Esophagus squamous epithelium (tissue), 5 donors: ENCODE measurements at places on chromosomes 1 and 21. TPM values are rescaled to one million over a fixed set of nuclear protein-coding genes. Genes with fewer than 3 reads are reported as not detected.

Gene CFAP74
- not detected for total RNA-seq

Gene LRRC8B
- total RNA-seq: 19.5 TPM

Gene CASZ1
- total RNA-seq: 22.1 TPM

Gene MFAP2
- 10.5 TPM for total RNA-seq

Gene BCAN
- total RNA-seq: not detected

Gene OR2T33
- total RNA-seq: not detected

Gene PTPN22
- 1.1 TPM for total RNA-seq

Gene ZNF326
- 7.9 TPM for total RNA-seq

Gene CD247
- 3.5 TPM for total RNA-seq

DNA sequence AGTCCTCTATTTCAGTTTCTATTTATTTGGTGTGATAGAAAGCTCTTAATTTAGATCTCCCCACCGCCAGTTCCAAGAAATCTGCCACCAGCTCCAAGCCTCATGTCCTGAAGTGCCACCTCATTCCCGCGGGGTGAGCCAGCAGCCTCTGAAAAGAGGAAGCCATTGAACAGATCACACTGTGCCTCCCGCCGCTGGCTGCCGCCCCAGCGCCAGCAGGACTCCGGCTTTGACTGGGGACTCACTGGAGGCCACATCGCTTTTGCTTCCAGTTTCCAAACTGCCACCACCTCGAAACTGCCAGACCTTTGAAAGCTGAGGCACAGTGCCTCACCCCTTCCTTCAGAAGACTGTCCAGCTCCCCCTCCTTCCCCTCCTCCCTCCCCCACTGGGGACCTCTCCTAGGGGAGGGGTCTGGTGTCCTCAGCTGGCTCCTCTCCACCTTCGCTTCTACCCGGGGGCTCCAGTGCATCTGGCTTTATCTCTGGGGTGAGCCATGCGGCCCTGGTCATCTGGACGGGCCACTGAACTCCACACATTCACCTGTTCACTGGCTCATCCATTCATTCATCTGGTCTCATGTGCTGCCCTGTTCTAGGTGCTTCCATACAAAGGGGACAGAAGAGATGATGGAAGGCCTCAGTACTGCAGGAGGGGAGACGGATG is 58.9 kb downstream of the VPS26C start:
- no peak for DNase-seq

DNA sequence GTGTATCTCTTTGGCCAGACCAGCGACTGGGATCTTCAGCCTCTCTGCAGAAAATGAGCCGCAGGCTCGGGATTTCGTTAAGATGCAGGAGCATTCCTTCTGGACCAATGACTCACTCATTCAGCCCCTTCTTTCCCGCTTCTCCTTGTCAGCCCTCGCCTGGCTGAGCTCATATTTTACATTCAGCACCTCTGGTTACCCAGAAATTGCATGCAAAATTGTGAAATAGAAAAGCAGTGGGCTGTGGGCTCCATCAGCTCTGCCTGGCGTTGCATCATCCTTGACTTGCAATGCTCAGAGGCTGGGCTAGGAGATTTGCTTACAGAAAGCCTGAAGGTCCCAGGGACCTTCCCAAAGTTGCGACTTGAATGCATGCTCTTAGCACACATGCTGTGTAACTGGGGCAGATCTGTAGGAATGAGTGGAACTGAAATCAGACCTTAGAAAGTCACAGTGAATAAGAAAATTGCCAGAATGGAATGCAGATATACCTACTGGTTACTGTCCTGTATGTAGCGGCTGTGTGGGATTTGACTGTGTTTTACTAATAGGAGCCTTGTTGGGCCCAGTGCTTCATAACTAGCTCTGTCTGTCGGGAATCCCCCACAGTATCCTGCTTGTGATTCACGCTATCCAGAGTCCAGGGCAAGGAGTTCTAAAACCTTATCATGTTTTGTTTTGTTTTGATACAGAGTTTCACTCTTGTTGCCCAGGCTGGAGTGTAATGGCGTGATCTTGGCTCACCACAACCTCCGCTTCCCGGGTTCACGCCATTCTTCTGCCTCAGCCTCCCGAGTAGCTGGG is 444.8 kb downstream of the KIF26B start:
- no peak for DNase-seq

DNA sequence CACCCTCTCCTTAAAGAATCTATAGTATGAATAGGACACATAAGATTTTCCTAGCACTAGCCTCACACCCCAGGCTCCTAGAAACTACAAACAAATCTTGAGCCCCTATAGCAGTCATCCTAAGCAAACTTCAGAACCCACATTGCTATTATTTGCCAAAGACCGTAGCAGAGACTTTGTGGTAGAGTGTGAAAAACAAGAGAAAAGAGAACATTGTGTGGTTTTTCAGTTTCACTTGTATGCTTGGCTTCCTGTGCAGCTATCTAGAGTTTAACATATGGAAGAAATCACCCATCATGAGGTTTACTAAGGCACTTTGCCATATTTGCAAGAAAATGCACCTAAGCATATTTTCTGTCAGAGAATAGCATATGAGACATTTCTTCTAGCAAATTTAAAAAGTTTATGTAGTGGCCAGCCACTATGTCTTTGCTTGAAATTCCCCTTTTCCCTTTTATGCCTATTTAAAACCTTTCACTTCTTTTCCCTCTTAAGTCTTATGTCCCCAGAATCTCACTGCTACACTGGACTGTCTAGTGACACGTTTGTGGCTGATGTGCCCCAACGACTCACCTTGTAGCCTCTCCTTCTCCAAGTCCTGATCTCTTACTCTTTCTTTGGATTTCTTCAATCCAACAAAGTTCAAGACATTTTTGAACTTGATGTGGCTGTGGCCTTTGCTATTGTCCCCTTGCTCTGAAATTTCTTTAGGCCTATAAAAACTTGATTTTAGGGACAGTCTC is 25.6 kb downstream of the CCDC190 start:
- DNase-seq: no peak

GRCh38 chr1:86394416-86394815 is 1.7 kb downstream of the ODF2L start:
- no peak for DNase-seq

DNA sequence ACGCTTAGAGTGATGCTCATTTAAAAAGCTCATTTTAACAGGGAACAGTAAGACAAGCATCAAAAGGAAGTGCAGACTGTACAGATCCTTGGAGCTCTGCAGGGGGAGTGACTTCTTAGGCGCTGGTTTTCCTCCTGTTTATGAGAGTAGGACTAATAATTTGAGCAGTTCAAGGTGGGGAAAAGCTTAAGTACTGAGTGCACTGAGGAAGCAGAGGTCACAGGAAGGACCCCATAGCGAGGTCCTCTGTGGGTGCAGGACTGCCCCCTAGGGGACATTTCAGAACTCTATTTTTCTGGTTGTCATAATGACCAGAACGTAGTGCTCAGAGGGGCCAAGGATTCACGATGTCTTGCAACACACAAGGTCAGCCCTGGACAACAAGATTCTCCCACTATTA is 112.1 kb downstream of the HLCS start:
- DNase-seq: no peak

DNA sequence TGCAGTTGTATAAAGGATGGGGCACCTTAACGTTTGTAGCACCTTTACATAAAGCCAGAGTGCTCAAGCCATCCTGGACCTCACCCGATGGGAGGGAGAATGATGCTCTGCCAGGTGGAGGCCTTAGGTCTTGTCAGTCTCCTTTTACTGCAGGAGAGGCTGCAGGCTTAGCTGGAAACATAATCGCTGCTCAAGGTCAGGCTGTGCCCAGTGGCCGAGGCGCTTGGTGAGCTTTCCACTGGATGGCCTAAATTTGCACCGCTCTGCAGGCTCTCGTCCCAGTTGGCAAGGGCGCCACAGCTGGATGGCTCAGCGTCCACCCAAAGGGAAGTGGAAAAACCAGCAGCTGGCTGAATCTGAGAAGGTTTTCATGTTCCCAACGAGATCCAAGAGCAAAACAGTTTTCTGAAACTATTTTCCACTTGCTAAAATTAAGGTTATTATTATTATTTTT is 438.9 kb downstream of the CAMTA1 start:
- DNase-seq: no peak

DNA sequence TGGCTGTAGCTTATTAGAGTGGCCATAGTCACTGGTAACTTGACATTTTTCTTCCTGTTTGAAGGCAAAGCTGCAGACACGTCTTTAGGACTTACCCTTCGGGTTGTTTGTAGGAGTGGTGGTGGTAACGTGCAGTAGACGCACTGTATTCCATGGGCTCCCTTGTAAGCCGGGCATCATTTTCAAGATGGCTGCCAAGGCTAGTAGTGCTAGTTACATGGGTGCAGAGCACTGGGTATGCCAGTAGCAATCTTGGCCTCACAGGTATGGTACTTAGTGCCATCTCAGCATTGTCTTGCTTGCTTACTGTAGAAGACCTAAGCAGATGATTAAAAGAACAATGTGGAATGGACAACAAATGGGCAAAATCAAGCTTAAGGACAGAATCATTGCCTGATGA is 1.9 kb downstream of the YBX1 start:
- DNase-seq: no peak

DNA sequence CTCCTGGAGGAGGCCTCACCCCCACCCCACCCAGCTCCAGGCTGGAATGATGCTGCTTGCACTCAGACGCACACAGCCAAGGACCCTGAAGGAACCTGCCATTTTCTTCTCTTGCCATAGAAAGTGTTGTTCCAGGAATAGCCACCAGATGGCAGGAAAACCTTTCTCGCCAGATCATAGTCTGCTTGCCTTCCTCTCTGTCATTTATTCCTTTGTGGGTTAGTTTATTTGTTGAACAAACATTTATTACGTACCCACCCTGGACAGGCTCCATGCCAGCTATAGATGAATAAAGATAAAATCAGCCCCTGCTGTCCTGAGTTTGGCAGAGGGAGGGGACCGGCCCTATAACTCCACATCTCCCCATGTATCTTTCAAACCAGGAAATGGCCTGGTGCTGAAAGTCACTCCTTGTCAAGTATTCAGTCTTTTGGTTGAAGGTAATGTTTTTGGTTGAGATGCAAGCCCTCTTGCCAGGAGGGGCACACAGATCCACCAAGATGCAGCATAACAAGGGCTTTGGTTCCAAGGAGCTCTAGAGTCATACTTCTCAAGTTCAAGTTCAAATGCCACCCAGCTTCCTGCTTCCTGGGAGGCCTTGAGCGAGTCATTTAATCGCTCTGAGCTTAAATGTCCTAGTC is 7.0 kb upstream of the KCNC4 start:
- no peak for DNase-seq

DNA sequence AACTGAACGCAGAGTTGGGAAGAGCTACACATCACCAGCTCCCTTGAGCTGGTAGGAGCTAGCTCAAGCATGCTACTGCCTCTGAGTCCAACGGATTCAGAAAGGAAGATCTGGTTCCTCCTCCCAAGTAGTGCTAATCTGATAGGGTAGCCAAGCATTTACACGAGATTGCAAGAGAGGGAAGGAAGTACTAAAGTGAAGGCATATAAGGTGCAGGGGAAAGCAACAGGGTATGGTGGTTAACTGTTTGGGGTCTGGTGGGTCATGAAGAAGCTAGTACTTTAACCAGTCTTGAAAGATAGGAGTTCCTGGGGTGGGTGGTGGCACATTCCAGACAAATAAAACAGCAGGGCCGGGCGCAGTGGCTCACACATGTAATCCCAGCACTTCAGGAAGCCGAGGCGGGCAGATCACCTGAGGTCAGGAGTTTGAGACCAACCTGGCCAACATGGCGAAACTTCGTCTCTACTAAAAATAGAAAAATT is 20.2 kb upstream of the ZNF436 start:
- DNase-seq: no peak

GRCh38 chr21:41135746-41136145 is 32.2 kb upstream of the BACE2 start:
- no peak for DNase-seq

GRCh38 chr1:84152649-84153056 is 8.6 kb downstream of the PRKACB start:
- DNase-seq: no peak

- DNase-seq: no peak
Observed at GRCh38 chr1:158087320-158087927, 93.3 kb upstream of the CD1D start.

- DNase-seq: no peak
Observed at GRCh38 chr21:34885626-34886239, 163.4 kb downstream of the RUNX1 start.

DNA sequence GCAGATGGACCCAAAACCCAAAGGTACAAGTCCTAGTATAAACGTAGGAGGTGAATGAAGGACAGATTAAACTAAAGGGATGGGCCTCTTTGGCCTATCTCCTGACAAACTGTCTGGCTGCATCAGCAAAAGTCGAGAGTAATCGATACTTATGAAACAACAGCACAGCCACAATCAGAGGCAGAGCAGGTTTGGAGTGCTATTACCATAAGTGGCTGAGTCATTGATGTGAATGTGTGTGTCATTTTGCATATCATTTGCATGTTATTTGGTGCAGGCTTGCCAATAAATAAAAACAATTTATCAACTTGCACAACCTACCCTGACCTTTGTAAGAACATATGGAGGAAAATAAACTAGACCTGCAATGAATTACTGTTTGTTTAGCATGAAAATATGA is 283.1 kb downstream of the NUF2 start:
- no peak for DNase-seq

- DNase-seq: no peak
Observed at GRCh38 chr1:174206148-174206836, 47.0 kb downstream of the RABGAP1L start.

- DNase-seq: no peak
Observed at GRCh38 chr1:59680044-59680443, 134.7 kb upstream of the HOOK1 start.

DNA sequence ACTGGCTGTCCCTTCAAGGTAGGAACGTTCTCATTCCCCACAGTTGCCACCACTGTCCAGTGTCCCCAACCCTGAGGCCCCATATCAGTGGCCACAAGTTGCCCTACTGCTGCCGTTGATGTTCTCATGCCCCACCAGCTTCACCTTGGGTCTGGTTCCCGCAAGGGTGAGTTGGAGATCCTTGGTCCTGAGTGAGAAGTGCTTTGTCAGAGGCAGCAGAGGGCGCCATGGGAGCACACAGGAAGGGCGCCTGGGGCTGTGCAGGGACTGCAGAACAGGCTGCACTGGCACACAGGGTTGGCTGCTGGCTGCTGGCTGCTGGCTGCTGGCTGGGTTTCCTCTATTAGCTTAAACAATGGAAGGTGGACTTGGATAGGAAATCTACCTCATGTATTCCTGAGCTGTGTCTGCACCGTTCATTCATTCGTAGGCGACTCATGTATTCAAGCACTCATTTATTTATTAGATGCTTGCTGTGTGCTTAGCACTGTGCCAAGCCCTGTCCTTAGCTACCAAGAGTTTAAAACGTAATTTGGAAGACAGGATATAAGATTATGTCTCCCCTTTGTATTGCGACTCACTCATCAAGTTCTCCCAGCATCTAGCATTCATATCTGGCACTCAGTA is 2.1 kb upstream of the S100A9 start:
- no peak for DNase-seq

DNA sequence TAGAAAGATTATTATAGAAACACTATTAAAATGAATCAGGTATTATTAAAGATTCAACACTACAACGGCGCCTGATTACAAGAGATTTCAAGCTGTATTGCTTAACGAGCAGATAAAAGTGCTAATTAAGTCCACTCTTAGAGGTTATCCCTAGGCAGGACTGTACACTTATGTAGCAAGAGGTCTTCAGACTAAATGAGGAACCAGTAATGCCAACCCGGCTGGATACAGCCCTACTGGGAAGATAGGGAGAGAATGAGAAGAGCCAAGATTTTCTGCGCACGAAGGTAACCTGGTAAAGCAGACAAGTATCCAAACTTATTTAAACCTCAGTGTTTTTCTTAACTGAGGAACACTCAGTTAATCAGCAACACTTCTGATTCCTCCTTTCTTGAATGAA is 115.7 kb upstream of the HIVEP3 start:
- no peak for DNase-seq
